Common myeloid progenitor, CD34-positive (primary cell): ENCODE measurements at places on chromosomes 5 and 9.

GRCh38 chr9:14296495-14297113 is 17.3 kb downstream of the NFIB start:
- no peak for DNase-seq

DNA sequence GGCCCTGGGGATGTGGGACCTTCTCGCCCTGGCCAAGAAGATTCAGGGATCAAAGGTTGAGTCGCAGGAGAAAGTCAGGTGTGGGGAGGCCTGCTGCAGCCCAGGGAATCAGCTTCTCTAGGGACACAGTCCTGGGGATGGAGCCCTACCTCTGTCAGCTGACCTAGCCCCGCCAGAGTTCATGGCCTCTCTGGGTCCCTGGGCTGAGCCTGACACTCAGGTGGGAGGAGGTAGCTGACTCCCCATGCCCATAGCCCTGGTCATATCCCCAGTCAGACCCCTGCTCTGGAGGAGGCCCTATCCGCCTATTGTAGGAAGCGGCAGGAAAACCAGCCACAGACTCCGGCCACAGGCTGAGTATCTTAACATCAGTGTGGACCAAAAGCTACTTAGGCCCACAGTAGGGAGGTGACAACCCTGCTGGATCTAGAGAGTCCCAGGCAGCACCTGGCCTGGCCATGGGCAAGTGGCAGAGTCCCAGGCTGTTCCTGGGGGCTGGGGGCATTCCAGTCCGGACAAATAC is 15.0 kb upstream of the MRNIP start:
- DNase-seq: no peak

- no peak for DNase-seq
These were observed 16.6 kb downstream of the NIM1K start for GRCh38 chr5:43208658-43209057.

DNA sequence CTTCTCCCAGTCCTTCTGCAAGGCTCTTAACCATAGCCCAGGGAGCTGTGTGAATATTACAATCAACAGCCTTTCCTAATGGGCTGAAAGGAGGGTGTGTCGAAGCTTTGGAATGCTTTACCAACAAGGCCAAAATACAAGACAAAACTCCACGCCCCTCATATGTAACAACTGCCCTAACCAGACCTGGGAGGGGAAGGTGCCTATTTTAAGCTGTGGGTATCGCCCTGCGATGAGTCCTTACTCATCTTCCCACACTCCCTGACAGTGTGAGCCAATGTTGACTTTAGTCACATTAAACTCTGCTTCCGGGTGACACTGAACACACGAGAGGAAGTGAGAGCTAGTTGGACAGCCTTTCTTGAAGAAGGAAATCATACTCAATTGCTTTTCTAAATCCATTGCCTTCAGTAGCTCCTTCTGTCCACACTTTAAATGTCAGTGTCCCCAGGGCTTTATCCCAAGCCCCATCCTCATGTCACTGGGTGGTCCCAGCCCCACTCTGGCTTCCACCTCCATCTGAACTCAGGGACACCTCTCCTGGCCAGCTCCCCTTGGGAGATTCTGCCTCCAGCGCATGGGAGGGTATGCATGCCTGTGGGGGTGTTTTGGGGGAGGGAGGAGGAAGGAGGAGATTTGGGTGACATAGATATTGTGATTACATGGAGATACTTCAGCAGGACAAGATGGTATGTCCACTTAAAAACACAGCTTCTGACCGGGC is 6.5 kb upstream of the TBC1D9B start:
- DNase-seq: no peak

DNA sequence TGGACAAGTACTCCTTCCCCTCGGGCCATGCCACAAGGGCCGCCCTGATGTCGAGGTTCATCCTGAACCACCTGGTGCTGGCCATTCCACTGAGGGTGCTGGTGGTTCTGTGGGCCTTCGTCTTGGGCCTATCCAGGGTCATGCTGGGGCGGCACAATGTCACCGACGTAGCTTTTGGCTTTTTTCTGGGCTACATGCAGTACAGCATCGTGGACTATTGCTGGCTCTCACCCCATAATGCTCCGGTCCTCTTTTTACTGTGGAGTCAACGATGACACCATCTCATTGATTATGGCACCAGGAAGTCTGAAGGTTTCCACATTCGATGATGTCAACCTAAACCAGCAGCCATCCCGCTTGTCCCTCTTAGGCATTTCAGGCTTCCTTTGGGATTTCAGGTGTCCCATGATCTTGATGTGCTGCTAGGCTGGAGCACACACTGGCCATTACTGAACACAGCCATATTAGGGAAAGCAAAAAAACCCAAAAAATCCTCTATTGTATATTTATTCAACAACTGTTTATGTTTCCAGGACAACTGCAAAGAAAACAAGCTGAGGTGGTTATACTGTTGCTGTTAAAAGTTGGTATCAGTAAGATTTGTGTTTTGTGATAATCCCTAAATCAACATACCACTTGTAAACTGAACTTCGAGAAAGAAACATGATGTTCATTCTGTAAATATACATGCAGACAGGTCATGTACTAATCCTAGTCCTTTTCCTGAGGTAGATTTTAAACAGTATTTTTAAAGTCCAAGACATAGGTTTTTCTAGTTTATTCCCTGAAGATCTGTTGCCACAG is 1.1 kb downstream of the PLPP6 start:
- DNase-seq: no peak

DNA sequence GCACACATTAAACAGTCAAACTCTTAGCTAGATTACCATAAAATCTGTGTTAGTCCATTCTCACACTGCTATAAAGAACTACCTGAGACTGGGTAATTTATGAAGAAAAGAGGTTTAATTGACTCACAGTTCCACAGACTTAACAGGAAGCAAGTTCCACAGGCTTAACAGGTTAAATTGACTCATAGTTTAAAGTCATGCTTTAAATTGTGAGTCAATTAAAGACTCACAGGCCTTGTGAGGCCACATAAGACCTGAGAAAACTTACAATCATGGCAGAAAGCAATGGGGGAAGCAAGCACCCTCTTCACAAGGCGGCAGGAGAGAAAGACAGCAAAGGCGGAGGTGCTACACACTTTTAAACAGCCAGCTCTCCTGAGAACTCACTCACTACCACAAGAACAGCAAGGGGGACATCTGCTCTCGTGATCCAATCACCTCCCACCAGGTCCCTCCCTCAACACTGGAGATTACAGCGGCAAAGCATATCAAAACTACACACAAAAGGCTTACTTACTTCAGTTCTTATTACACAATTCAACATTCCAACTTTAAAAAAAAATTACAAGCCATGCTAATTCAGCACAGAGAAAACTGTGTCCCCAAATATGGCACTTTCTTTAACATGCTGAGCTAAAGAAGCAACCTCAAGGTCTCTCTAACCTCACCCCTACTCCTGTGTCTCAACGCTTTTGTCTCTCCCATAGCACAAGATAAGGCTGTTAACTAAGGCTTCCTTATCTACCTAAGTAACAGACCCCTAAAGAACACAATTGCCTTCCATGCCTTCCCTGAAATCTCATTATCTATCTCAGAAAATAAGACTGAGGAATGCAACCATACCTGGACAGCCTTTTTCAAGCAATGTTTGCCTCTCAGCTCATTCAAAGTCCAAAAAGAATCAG is 805.1 kb downstream of the NR2F1-AS1 start:
- DNase-seq: no peak

DNA sequence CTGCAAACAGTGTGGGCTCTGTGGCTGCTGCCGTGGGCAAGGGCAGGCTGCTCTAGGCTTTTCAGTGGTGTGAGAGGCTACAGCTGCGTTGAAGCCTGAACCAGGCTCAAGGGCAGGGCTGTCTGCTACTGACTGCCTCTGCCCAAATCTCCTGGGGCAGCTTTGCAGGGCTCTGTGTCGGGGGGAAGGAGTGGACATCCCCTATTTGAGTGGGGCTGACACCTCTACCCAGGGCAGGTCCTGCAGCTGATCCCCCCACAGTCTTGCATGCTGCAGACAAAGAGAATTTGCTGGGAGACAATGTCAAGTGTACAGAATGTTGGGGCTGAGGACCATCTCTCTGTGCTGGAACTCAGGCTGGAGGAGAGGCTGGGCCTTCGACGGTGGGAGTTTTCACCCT is 240.2 kb downstream of the PBX3 start:
- DNase-seq: no peak

GRCh38 chr5:144048259-144048856 is 122.1 kb downstream of the YIPF5 start:
- DNase-seq: no peak

- DNase-seq: no peak
These were observed 18.4 kb upstream of the ERAP2 start for GRCh38 chr5:96857924-96858323.

GRCh38 chr5:162990856-162991497 is 446.4 kb upstream of the CCNG1 start:
- no peak for DNase-seq

GRCh38 chr5:76007904-76008303 is 75.3 kb upstream of the SV2C start:
- no peak for DNase-seq

- no peak for DNase-seq
These were observed 21.2 kb downstream of the CAST start for GRCh38 chr5:96683392-96683791.

- DNase-seq: peak; percentile 91
These were observed 411.0 kb downstream of the MAT2B start for GRCh38 chr5:163916376-163916775.

GRCh38 chr5:39459071-39459470 is 34.3 kb upstream of the DAB2 start:
- no peak for DNase-seq

DNA sequence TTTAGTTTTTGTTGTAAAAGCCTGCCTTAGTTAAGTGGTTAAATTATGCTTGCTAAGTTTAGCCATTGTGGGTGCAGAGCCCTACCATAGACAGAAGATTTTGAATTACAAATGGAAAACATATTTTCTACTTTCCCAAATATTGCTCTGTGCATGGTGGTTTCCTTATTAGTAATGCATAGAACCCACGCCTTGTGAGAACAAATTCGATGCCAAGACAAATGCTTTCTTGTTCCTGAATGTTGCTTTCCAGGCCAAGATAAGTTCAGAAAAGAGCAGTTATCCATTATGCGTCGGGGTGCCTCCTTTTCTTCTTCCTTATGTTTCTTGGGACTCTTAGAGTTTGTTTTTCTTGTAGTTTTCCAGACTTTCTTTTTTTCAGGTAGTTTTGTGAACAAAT is 31.0 kb upstream of the GARNL3 start:
- no peak for DNase-seq

- no peak for DNase-seq
These were observed 442.6 kb downstream of the SEMA5A start for GRCh38 chr5:9103290-9103689.

DNA sequence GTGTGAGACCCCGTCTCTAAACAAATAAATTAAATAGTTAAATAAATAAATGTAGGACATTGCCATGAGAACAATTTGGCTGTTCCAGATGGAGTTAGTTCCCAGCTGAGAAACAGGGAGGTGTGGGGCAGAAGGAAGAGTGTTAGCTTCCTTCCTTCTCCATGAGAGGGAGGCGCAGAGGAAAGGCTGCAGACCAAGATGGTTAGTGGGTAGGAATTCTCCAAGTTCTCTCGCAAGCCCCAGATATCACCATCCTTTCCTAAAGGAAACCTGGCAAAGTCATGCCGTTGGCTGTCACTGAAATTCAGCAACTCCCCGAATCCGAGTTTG is 33.1 kb upstream of the RAB14 start:
- DNase-seq: no peak

- no peak for DNase-seq
These were observed 586.1 kb upstream of the CDH6 start for GRCh38 chr5:30607301-30607894.

- DNase-seq: no peak
These were observed 1.3 kb upstream of the RNU6ATAC start for GRCh38 chr9:134165357-134166315.

DNA sequence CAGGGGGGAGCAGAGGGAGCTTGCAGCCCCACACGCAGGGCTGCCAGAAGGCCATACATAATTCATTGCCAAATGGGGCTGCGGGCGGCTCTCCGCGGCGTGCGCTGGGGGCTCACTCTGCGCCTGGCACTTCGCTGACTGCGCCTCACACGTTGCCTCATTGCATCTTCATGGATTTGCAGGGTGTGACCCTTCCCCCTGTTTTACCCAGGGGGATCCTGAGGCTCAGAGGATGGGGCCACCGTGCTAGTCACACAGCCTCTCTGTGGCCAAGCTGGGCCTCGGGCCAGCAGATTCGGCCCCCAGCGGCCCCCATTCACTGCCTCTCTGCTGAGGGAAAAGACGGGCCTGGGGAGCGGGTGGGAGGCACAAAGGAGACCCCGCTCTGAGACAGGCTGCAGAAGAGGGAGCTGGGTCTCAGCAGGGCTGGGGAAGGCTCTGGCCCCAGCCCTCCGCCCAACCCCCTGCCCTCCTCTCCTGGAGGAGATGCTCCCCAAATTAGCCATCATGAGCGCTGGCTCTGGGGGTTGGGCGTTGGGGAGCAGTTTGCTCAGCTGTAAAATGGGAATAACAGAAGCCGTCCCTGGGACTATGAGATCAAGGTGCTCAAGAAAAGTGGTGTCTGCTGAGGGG is 115.5 kb downstream of the C9orf50 start:
- DNase-seq: no peak

DNA sequence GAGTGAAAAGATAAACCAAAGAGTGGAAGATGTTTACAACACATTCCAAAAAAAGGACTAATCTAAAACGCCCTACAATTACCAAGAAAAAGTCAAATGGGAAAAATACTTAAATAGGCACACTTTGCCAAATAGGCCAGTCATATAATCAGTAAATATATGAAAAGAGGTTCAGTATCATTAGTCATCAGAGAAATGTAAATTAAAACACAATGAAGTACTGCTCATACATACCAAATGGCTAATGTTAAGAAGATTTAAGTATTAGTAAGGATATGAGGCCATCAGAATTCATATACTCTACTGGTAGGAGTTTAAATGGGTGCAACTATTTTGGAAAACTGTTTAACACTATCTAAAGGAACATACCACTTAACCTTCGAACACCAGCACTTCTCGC is 47.6 kb downstream of the ZDHHC21 start:
- no peak for DNase-seq

GRCh38 chr5:150119421-150120061 is 33.2 kb upstream of the CSF1R start:
- DNase-seq: peak; percentile 55

DNA sequence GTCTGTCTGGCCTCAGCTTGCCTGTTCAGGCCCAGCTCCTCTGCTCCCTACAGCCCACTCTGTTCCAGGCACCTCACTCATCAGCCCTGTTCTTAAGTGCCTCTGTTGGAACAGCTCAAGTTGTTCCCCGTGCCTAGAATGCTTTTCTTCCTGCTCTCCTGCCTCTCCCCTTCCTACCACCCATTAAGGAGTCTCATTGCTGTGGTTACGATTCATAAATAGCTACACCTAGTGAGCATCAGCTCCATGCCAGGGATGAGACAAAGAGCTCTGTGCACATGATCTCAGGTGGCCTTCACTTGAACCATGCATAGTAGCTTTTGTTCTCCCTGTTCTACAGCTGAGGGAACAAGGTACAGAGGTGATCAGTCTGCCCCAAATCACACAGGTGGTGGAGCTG is 54.3 kb downstream of the PSD2 start:
- DNase-seq: no peak

DNA sequence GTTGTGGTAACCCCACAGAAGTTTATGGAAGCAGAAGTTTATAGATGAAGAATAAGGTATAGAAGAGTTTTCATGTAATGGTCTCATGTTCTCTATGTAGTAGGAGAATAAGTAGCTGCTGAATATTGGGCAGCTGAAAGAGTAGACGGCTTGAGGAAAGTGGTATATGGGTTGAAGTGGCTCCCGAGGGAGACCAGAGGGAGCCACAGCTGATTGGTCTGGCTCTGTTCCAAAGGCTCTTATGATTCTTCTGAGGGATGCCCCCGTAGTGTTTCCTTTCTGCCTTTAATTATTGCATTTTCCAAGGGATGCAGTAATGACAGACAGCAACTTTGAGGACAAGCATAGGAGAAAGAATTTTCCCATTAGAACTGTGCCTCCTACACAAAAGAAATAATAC is 30.1 kb upstream of the TENT2 start:
- DNase-seq: no peak
